ENCODE measurements at places on chromosomes 6 and 20.

GRCh38 chr20:47429409-47429808 lies 72.3 kb upstream of the NCOA3 start:
- DNase-seq = no peak

DNA sequence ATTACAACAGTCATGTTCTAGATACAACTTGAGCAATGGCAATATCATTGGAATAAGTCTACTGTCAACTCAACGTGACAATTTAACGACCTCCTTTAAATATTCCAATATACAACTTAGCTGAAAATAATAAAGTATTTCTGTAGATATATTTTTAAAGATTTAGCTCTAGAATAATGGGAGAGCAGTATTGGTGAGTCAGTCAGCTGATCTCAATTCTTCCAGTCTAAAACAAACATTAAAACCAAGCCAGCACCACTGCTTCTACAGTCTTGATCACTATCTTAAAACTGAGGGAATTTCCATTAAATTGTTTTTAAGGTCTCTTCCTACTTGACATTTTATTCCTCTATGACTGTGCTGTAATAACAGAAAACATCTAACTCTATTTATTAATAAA lies 38.2 kb downstream of the NOL7 start:
- DNase-seq = no peak

- DNase-seq = no peak
These were observed 202.4 kb downstream of the FARS2 start for GRCh38 chr6:5463690-5464089.

DNA sequence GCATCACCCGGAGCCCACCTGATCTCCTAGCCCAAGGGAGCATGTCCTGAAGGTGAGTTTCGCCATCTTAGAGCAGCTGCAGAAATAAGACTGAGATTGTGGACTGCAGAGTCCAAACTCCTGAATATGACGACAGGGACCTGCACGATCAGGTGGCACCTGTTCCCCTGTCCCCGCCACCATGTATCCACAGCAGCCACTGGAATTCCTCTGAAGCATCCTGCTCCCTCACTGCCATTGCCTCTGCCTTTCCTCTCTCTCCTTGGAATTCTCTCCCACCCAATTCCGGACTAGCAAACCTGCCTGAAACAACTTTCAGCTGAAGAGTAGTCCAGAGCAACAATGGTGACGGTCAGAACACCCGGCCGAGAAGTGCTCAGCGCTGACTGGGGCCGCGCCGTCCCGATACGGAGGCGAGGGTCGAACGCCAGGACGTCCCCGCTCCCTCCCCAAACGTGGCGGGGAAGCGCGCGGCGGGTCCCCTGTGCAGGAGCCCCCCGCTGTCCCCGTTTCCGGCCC lies 694 bp upstream of the FAM120B start:
- DNase-seq = no peak

GRCh38 chr6:141618180-141618581 lies 514.5 kb upstream of the GJE1 start:
- DNase-seq = no peak
